ENCODE measurements at places on chromosomes 11 and 22.

DNA sequence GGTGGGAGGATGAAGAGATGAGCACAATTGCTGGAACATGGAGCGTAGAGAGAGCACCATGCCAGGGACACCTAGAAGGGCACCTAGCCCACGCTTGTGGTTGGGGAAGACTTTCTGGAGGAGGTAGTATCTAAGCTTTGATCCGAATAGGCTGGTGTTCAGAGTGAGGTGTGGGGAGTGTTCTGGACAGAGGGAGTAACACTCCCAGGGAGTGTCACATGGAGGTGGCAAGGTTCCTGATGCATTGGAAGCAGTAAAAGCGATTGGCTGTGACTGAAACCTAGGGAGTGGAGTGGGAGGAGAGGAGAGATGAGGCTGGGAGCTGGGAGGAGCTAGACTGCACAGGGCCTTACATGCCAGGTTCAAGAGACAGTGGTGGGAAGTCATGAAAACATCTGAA is 188.0 kb upstream of the NCAM1 start:
- peak; percentile 66 for DNase-seq

GRCh38 chr11:8767466-8768142 is 85.0 kb downstream of the RPL27A start:
- no peak for DNase-seq

DNA sequence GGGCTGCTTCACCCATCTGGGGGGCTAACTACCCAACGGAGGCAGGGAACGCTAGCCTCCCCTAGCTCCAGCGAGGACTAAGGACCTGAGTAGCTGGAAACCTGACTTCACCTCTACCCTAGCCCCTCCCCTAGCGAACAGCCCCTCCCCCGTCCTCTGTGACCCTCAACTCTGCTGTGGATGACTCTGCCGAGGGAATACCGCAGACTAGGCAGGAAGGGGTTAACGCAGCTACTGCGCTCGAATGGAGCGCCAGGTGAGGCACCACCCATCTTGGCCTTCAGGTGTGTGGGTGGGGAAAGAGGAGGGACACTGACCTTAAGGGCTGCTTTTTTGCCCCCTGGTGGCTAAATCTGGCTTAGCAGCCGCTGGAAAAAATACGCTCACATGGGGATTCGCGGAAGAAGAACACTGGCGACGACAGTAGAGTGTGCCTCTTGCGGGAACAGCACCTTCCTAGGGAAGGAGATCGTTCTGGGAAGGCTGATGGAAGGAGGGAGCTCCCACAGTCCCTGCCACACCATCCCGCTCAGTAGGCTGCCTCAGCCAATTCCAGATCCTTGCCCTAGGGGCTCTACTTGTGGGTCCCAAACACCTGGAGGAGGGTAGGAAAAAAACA is 4.5 kb upstream of the BCL9L start:
- peak; percentile 74 for DNase-seq

GRCh38 chr11:43403357-43404231 is 44.9 kb downstream of the TTC17 start:
- no peak for DNase-seq

GRCh38 chr11:70429724-70430521 is 31.6 kb downstream of the CTTN start:
- no peak for DNase-seq

DNA sequence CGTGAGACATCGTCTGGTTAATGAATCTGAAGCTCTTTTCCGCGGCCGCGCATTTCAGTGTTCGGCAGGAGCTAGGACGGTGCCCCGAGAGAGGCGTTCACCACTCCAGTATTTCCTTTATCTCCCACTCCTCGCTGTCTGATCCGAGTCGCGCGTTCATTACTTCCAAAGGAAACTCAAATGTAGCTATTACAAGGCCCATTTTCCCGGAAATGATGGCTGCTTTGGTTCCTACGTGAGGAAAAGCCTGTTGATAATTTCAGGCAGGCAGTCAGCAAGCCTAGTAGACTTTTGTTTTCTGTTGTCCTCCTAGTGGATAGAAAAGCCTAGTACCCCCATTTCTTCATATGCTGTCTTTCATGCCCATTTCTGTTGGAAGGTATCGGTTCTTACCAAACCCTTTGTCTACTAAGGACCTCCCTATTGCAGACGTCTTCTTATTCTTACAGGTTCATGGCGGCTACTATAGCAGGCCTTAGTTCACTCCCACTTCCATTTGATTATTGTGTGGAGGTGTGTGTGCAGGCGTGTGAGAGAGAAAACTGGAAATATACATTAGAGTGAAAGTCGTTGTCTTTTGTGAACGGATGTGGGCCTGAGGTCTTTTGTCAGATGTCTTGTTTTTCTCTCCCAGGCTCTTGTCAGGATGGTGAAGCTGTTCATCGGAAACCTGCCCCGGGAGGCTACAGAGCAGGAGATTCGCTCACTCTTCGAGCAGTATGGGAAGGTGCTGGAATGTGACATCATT is 737 bp downstream of the RBM4 start:
- DNase-seq, result peak; percentile 34

- no peak for DNase-seq
Measured at GRCh38 chr11:107824668-107825369, 33.8 kb downstream of the SLC35F2 start.

DNA sequence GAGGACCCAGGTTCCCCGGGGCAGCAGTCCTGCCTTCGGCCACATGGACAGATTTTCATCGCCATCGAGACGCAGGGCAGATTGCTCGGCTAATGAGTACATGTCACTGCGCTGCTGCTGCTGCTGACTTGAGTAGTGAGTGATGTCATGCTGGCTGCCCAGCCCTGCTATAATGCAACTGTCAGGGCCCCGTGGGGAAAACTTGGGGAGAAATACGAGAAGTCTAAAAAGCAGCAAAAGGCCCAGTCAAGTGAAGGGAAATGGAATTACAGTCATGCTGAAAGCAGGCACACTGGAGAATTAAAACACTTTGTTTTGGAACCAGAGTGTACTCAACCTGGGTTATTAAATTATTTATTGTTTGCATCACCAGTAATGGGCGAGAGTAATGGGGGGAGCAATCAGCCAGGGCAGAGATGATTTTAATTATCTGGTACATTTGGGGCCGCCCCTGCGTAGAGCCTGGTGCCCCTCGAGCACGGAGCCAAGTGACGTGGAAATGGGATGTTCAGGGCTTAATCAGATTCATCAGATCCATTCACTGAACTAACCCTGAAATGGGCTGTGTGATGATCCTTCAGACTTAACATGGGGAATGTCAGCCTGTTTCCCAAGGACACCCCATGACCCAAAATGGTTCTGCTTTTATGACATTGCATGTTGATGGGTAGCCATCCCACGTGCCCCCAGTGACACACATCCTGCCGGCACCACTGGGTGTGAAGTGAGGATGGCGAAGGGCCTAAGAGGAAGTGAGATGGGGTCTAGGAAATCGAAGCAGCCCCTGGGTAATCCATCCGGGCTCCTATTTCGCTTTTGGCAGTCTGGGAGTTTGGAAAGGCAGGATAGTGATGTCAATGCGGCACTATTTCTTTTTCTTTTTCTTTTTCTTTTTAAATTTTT is 241.6 kb upstream of the CADM1 start:
- DNase-seq, result no peak

- DNase-seq, result no peak
Measured at GRCh38 chr22:35959121-35959800, 69.4 kb downstream of the RBFOX2 start.

- no peak for DNase-seq
Measured at GRCh38 chr22:44191036-44191454, 10.3 kb downstream of the PARVG start.

- DNase-seq, result peak; percentile 42
Measured at GRCh38 chr11:36352922-36353321, 56.8 kb downstream of the PRR5L start.

GRCh38 chr22:30044881-30045493 is 35.3 kb upstream of the HORMAD2 start:
- DNase-seq, result no peak

- DNase-seq, result no peak
Measured at GRCh38 chr11:71232364-71232763, 20.0 kb downstream of the SHANK2 start.

- DNase-seq, result no peak
Measured at GRCh38 chr11:92830377-92831155, 138.9 kb upstream of the MTNR1B start.

DNA sequence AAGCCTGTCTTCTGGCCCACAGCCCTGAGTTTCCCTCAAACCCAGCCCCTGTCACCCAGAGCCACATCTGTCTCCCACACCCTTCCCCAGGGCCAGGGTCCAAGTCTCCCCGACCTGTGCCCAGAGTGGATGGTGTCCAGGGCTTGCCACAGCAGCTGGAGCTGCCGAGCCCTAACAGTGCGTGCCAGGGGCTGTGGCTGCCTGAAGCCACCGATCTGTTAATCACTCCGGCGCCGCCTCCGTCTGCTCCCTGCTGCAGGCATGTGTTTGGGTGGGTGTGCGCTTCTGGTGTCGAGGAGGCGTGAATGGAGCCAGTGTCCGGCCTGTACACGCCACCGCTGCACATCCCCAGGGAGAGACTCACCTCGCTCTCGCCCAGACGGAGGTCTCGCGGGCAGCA is 26.1 kb downstream of the SHISAL1 start:
- peak; percentile 26 for DNase-seq

- no peak for DNase-seq
Measured at GRCh38 chr22:49193348-49193747, 634.3 kb downstream of the BRD1 start.

DNA sequence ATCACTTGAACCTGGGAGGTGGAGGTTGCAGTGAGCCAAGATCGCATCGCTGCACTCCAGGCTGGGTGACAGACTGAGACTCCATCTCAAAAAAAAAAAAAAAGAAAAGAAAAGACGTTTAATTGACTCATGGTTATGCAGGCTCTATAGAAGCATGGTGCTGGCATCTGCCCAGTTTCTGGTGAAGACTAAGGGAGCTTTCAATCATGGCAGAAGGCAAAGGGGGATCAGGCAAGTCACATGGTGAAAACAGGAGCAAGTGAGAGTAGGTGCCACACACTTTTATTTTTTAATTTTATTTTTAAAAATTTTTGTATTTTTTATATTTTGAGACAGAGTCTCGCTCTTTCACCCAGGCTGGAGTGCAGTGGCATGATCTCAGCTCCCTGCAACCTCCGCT is 8.4 kb upstream of the PATZ1 start:
- DNase-seq, result no peak

DNA sequence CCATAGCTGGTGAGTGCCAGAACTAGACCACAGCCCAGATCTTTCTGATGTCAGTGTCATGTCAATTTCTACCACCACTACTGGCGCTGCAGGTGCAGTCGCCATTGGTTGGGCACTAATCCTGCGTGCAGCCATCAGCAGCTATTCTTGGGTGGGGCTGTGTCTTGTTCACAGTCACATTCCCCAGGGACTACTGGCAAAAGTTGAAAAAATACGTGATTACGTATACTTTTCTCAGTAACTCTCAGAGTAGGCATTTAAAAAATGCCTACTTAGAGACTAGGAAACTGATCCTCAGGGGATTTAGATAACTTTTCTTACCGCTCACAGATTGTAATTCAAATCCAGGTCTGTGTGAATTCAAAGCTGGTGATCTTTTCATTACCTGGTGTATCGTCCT is 127.7 kb downstream of the ADAMTS15 start:
- no peak for DNase-seq

DNA sequence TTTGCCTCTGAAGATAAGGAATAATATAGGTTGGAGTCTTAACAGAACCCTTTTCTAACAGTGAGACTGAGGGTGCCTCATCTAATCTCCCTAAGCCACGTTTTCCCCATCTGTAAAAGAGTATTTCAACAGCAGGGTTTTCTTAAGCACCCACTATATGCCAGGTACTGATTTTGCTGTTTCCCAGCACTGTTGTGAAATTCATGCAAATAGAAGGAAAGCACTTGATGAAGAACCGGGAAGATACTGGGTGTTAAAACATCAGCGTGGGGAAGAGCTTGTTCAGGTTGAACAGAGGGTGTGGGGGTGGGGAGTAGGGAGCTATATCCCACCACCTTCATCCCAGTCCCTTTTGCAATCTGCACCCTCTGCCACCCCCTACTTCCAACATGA is 2.8 kb downstream of the HMOX1 start:
- no peak for DNase-seq

GRCh38 chr11:30594646-30595411 is 8.7 kb upstream of the MPPED2 start:
- DNase-seq, result no peak

GRCh38 chr11:19607656-19608360 is 104.8 kb upstream of the NAV2 start:
- no peak for DNase-seq

GRCh38 chr11:59186130-59186594 is 14.2 kb downstream of the DTX4 start:
- DNase-seq, result peak; percentile 51

GRCh38 chr11:20013346-20014066 is 146.8 kb downstream of the DBX1 start:
- DNase-seq, result no peak

- DNase-seq, result no peak
Measured at GRCh38 chr11:91023731-91024130, 800.9 kb upstream of the CHORDC1 start.

- no peak for DNase-seq
Measured at GRCh38 chr11:83311701-83312100, 25.5 kb upstream of the CCDC90B start.

DNA sequence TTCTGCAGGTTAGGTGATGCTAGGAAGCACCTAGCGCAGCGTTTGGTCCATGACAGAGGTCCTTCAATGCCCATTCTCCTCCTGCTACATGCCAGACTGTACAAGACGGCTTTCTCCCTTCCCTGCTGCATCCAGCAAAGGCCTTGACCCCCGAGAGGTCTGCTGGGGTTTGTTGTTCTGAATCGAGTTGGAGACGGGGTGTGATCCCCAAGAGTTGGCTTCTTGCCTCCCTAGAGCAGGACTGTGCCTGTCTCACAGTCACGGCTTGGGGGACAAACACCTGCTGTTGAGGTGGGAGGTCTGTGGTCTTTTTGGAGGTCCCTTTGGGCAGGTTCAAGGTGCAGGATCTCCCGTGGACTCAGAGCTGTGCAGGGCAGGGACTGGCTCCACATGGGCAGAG is 352.3 kb upstream of the B3GAT1 start:
- DNase-seq, result no peak

DNA sequence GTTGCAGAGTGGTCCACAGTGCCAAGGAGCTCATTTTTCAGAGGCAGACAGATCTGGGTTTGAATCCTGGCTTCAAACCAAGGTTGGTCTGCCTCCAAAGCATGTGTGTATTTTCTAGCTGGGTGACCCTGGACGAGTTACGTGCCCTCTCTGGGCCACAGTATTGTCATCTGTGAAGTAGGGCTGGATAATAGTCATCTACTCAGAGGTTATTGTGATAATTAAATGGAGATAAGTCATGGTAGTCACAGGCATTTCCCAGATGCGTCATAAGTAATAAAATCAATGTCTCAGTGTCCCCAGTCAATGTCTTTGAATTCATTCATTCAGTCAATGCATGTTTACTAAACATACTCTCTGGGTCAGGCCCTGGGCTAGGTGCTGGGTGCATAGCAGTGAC is 8.6 kb downstream of the OMP start:
- DNase-seq, result no peak

GRCh38 chr11:45895553-45896259 is 10.3 kb downstream of the MAPK8IP1 start:
- DNase-seq, result no peak

GRCh38 chr11:96139691-96140090 is 203.3 kb downstream of the MAML2 start:
- no peak for DNase-seq

DNA sequence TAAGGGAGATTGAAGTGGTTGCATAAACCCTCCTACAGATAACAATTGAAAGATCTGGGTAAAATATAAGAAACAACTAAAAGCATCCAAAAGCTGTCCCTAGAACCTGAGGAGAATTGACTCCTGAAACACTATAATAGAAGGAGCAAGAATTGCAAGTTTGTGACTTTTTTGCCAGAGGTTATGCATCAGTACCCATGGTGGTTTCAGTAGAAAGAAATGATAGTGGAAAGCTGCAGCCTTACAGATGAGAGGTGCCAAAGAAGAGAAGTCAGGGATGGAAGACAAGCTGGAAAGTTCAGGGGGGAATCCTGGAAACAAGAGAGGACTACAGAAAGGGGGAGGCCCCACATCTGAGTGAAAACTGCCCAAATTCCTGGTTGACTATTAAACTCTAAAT is 80.7 kb downstream of the PACS1 start:
- no peak for DNase-seq
